ENCODE measurements at places on chromosomes 2 and 18.

DNA sequence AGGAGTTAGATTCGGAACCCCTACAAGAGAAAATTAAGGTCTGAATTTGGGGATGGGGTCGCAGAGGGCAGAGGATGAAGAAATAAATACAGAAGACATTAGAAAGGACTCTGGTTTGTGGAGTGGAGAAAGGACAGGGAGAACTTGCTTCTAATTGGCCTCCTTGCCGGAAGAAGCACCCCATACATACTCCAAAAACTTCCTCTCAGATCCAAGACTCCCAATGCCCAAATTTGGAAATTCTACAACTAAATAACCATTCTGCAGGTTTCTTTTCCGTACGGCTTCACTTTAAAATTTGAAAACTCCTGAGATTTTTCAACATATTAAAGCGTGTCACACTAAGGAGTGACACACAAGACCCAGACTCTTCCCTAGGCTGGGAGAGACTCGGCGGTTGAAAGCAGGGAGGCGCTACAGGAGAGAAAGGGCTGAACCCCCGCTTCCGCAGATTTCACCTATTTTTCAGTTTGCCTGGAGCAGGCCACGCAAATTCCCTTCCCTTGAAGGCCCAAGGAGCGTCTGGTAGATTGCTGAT is 478 bp downstream of the CLHC1 start:
- DNase-seq = no peak

DNA sequence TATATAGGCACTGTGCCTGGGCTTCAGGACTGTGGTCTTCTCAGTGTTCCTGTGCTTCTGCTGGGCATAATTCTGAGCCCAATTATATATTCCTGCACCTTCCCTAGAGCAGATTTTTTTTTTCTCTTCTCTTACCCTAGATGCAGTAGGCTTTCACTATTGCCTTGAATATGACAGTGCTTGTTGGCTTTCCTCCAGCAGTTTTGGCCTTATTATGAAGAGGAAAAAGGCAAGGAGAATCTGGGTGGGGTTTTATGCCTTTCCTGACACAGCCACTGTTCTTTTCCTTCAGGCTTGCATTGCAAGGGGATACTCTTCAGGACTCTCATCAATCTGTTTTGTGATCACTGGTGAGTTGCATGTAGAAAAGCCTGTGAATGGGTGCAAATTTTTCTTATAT is 221.9 kb upstream of the CELF4 start:
- no peak for DNase-seq

DNA sequence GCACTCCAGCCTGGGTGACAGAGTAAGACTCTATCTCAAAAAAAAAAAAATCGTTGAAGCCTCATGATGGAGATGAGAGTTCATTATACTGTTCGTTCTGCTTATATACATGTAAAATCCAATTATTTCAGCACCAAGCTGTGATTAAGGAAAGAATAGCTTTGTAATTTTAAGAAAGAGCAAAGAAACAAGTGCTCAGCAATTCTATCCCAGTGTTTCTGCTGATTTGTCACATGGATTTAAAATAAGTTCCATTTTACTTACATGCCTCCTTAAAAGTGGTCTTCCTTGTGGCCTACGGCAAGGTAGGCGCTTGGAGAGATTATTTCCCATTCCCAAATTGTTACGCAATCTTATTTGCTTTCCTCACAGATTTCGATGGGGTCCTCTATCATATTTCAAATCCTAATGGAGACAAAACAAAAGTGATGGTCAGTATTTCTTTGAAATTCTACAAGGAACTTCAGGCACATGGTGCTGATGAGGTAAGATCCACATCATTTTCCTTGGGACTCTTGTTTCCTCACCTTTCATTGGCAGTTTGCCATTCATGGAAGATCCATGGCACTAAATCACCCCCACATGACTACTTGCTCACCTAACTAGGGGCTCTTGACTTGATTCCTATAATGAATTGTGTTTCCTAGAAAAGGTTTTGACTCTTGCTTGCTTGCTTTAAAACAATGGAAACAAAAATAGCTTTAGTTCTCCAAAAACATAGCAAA is 11.5 kb downstream of the ARPC2 start:
- no peak for DNase-seq

DNA sequence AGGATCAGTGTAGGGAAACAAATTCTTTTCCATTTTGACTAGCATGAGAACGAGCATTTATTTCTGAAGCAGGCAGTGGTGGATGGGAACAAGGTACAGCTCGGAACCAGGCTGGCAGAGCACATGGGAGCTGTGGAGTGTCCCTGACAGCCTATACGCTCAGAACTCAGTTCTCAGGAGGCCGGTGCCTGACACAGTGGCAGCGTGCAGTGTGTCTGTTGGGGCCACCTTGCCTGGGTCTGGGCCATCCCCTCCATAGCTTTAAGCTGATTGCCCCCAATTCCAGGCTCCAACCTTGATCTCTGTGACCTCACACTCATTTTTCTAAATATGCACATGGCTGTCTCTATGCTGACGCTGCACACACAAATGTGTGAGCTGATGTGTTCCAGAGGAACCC is 54.5 kb upstream of the ATG16L1 start:
- no peak for DNase-seq

GRCh38 chr18:10160251-10160650 is 246.4 kb downstream of the VAPA start:
- no peak for DNase-seq

GRCh38 chr18:74190086-74190485 is 41.8 kb downstream of the TIMM21 start:
- no peak for DNase-seq

- DNase-seq = no peak
These were observed 78.5 kb upstream of the SNTG2 start for GRCh38 chr2:871926-872680.

- DNase-seq = no peak
These were observed 88.8 kb downstream of the CELF4 start for GRCh38 chr18:37476611-37477295.

GRCh38 chr2:220779931-220780330 is 792.2 kb downstream of the EPHA4 start:
- DNase-seq = no peak

DNA sequence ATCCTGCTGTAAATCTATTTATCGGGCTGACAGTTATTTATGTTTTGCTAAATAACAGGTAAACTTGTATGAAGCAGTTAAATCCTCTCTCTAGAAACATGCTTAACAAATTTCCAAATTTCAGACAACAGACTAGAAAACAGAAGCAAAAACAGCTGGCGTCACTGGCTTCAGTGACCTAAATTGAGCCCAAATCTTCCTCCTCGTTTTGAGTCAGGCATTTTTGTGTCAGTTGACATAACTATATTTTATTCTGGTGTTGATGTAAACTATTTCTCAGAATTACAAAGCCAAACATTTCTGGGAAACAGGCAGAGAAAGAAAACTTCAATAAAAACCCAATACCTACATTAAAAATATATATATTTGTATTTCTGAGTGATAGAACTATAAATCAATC is 21.7 kb downstream of the RBMS1 start:
- no peak for DNase-seq

Data from GM12864 (cell line).